ENCODE measurements at places on chromosomes 11 and 22.

GRCh38 chr11:122165607-122166371, 49.8 kb upstream of the BLID start:
- DNase-seq, result no peak
- H3K4me3 ChIP-seq, result no peak overlapping the region
- H3K4me1 ChIP-seq, result peaks cover 4% of the 10 kb centered on the region
- no peaks in the 10 kb centered on the region for H3K27me3 ChIP-seq
- no peaks in the 10 kb centered on the region for H3K36me3 ChIP-seq

DNA sequence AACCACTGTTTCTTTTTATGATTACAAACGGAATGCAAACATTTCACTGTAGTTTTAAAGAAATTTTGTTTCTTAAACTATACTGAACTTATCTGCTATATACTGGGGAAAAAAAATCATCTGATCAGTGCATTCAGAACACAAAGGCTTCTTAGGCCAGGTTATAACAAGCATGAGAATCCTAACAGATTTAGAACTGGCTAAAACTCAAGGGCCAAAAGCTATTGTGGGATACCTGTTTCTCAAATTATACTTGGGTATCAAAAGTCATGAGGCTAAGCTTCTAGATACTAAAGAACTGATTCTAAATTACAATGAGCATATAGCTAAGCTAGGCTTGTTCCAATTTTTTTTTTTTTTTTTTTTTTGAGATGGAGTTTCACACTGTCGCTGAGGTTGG, 29.7 kb upstream of the CHRNA10 start:
- no peaks in the 10 kb centered on the region for H3K27me3 ChIP-seq
- no peak overlapping the region for H3K4me3 ChIP-seq

DNA sequence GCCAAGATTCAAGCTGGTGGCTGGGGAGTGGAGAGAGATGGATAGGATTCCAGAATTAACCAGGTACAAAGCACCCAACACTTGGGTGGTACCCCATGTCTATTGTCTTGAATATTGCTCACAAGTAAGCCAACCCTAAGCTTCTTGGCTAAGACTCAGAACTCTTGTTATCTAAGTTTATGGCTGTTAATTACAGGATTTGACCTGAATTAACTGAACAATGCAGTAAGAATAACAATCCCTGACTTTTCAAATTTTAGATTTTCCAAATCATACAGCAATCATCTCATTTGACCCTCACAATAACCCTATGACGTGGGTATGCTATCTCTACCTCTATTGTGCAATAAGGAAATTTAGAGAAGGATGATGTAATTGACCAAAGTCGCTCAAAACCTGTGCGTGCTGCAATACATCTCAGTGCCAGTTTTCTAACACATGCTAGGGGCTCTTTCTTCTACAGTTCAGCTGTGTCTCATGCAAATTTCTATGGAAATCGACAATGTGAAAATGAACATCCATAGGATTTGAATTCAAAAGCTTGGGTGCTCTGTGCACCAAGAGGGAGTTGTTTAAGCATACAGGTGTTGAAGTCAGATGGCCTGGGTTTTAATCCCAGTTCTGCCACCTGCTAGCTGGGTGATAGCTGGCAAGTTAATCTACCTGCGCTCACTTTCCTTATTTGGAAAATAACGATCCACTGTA, 40.1 kb upstream of the APLNR start:
- H3K4me1 ChIP-seq, result peaks cover 5% of the 10 kb centered on the region
- no peaks in the 10 kb centered on the region for H3K27me3 ChIP-seq
- DNase-seq, result no peak
- H3K36me3 ChIP-seq, result no peaks in the 10 kb centered on the region

DNA sequence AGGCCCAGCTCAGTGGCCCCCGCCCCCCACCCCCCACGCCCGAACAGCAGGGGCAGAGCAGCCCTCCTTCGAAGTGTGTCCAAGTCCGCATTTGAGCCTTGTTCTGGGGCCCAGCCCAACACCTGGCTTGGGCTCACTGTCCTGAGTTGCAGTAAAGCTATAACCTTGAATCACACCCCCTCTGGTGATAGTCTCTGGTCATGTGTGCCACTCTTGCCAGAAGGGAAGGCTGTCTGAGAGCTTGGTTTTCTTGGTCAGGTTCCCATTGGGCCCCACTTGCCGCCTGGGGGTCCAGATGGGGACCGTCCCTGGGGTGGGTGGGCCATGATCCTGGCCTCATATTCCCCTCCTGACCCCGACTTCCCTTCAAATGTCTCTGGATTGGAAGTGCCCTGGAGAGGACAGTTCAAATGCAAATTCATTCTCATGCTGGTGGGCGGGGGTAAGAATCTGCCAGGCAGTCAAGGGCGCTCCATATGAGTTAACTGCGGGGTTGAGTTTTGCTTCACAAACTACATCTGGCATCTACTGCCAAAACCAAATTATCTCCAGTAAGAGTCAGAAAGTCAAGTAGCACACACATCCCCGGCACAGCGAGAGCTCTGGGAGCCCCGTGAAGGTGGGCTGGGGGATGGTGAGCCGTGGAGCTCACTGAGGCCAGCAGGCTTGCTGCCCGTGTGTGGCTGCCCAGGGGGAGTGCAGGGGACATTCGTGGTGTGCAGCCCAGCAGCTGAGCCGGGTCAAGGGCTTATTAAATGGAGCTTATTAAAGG, 35.7 kb downstream of the B3GAT1 start:
- no peak overlapping the region for H3K27ac ChIP-seq
- H3K4me1 ChIP-seq, result peaks cover 8% of the 10 kb centered on the region
- H3K27me3 ChIP-seq, result no peaks in the 10 kb centered on the region
- peaks cover 74% of the 10 kb centered on the region for H3K36me3 ChIP-seq

GRCh38 chr11:116646191-116646590, 126.6 kb downstream of the BUD13 start:
- H3K36me3 ChIP-seq, result no peaks in the 10 kb centered on the region
- no peak for DNase-seq
- no peak overlapping the region for H3K4me3 ChIP-seq
- H3K4me1 ChIP-seq, result peaks cover 8% of the 10 kb centered on the region
- H3K27ac ChIP-seq, result no peak overlapping the region

- H3K27ac ChIP-seq, result no peak overlapping the region
- no peaks in the 10 kb centered on the region for H3K36me3 ChIP-seq
- no peaks in the 10 kb centered on the region for H3K27me3 ChIP-seq
- H3K4me1 ChIP-seq, result peaks cover 4% of the 10 kb centered on the region
- DNase-seq, result no peak
These were observed 41.4 kb downstream of the ARL14EP start for GRCh38 chr11:30364139-30364836.

DNA sequence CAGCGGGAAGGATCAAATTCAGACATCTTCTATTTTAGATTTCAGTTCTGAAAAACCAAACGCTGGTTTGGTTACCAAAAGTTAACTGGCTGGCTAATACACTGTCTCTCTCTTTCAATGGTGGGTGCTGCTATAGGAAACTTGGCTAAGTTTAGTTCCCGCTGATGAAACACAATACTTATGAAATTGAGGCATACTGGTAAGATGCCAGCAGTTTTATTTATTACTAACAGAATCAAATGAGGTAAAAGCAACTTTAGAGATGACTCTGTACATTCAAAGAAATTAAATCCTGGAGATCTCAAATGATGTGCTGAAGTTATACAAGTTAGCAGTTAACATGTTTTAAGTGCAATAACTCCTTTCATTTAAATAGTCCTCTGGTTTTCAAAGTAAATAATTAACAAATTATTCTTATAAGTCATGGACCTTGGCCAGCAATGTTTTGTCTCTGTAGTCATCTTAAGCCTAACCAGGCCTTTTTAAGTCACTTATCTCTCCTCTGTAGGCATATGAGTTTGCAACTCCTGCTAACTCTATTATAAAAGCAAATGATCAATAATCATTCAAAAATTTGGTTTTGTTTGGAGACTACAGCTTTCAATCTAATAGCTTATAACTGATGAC, 54.8 kb downstream of the PAK1 start:
- no peaks in the 10 kb centered on the region for H3K4me1 ChIP-seq
- H3K27ac ChIP-seq, result no peak overlapping the region
- H3K36me3 ChIP-seq, result no peaks in the 10 kb centered on the region
- DNase-seq, result no peak
- H3K4me3 ChIP-seq, result no peak overlapping the region

GRCh38 chr11:112902361-112903011, 58.7 kb upstream of the NCAM1 start:
- H3K27me3 ChIP-seq, result no peaks in the 10 kb centered on the region
- H3K4me1 ChIP-seq, result peaks cover 4% of the 10 kb centered on the region
- no peak overlapping the region for H3K4me3 ChIP-seq

- no peaks in the 10 kb centered on the region for H3K27me3 ChIP-seq
- H3K36me3 ChIP-seq, result no peaks in the 10 kb centered on the region
- peaks cover 4% of the 10 kb centered on the region for H3K4me1 ChIP-seq
These were observed 76.7 kb upstream of the PICALM start for GRCh38 chr11:86145439-86146156.

DNA sequence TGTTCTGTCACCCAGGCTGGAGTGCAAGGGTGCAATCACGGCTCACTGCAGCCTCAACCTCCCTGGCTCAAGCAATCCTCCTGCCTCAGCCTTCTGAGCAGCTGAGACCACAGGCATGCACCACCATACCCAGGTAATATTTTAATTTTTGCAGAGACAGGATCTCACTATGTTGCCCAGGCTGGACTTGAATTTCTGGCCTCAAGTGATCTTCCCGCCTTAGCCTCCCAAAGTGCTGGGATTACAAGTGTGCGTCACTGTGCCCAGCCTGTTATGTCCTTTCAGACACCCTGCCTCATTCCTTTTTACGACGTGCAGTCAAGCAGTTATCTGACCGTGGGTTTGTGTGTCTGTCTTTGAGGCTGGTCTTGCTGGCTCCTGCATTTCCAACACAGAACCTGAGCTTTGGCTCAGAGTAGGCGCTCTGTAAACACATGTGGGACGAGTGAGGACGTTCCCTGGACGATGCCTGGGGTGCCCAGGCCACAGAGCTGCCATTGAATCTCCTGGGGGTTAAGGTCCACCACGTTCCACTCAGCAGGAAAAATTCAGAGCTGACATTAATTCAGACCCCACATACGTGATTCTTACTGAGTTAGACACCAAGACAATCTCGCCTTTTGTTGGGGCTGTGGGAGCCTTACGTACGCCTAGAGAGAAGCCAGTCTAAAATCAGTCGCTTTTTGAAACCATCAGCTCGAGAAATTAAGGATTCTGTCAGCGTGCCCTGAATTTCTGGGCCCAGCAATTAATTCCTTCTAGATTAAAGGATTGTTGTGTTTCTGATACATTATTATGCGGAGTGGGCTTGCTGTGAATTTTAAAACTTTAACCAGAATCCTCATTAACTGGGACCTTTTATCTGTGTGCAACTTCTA, 21.5 kb upstream of the EMID1 start:
- no peak overlapping the region for H3K4me3 ChIP-seq
- H3K4me1 ChIP-seq, result peaks cover 22% of the 10 kb centered on the region
- peak overlapping the region; percentile 43 for H3K27ac ChIP-seq
- no peaks in the 10 kb centered on the region for H3K27me3 ChIP-seq
- H3K36me3 ChIP-seq, result no peaks in the 10 kb centered on the region

DNA sequence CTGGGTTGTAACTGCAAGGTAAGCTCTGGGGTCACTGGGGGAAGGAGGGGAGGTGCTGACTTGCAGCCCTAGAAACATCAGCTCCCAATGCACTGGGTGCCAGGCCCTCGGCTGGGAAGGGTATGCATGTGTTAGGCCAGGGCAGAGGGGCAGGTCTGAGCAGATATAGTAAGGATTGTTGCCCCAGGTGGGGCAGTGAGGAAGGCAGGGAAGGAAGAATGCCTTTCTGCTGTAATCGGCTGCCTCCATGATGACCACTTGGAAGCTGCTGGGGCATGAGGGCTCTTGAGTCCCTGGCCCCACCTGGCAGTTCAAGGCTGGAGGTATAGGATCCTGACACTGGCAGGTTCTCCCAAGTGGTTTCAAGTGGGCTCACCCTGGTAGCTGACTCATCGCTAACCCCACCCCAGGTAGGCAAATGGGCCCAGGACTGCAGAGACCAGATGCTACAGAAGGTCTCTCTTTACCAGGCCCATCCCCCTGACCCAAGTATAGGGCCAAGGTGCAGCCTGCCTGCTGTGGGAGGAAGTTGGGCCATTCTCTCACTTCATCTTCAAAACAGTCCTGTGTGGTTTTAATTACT, 56.7 kb downstream of the TIMP3 start:
- peaks cover 36% of the 10 kb centered on the region for H3K36me3 ChIP-seq
- no peaks in the 10 kb centered on the region for H3K27me3 ChIP-seq
- DNase-seq, result no peak

- H3K4me3 ChIP-seq, result no peak overlapping the region
- peaks cover 8% of the 10 kb centered on the region for H3K4me1 ChIP-seq
- no peaks in the 10 kb centered on the region for H3K27me3 ChIP-seq
- no peaks in the 10 kb centered on the region for H3K36me3 ChIP-seq
- DNase-seq, result no peak
These were observed 4.2 kb upstream of the UVRAG start for GRCh38 chr11:75810637-75811390.

DNA sequence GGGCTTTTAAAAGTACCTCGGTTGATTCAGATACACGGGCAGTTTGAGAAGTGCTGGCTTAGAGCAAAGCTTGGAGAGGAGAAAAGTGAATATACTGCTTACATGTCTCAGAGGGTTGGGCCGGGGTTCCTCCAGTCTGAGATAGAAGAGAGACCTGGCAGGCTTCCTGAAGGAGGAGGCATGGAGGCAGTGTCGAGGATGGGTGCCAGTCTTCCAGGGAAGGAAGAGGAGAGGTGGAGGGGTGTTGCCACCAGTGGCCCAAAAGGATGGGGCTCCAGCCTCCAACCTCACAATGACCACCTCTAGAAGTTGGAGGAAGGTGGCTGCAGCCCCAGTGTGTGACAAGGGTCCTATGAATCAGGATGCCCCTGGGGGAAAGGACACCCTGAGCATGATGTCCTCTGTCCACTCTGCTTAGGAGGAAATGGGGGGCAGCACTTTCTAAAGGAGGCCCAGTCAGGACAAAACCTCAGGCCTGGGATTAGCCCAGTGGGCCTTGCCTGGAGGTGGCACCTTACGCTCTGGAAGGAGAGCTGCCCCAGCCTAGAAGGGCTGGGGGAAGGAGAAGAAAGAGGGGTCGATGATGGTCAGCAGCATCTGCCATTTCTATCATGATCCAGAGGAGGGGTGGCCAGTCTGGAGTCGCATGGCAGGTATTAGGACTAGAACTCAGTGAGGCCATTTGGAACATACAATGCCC, 65.2 kb downstream of the CD82 start:
- no peaks in the 10 kb centered on the region for H3K27me3 ChIP-seq
- no peak for DNase-seq
- H3K4me3 ChIP-seq, result no peak overlapping the region
- H3K27ac ChIP-seq, result no peak overlapping the region
- H3K36me3 ChIP-seq, result no peaks in the 10 kb centered on the region

Data from spinal cord (tissue), 10 donors.